Type B pancreatic cell (in vitro differentiated cells): ENCODE measurements at places on chromosomes 11 and 22. TPM values are rescaled to one million over a fixed set of nuclear protein-coding genes. Genes with fewer than 3 reads are reported as not detected.

NCF4 gene
- 0.59 TPM in 1 of 2 replicates, not detected in the other for total RNA-seq

MOGAT2 gene
- total RNA-seq: 1.2 and 2.2 TPM in 2 replicates

OR51B4 gene
- total RNA-seq: not detected in 2 replicates

DNA sequence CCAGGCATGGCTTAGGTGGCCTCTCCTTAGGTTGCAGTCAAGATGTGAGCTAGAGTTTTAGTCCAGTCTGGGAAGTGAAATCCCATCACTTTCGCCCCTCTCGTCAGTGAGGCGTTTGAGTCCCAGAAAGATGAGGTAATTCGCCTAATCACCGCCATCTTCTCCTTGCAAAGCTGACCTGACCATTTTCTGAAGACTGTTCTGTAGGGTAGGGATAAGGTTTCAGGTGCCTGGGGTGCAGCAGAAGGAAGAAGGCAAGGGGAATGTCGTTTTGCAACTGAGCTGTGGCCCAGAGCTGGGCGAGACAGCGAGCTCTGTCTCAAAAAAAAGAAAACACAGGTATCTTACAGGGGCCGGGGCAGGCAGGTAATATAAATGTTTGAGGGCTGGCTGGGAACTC lies 61.7 kb upstream of the CECR2 start:
- H3K4me3 ChIP-seq: peak overlapping the region; percentile 76
- peak overlapping the region; percentile 96 for H3K27ac ChIP-seq
- no peaks in the 10 kb centered on the region for H3K36me3 ChIP-seq
- no peak for DNase-seq
- H3K4me1 ChIP-seq: peaks cover 6% of the 10 kb centered on the region

- no peaks in the 10 kb centered on the region for H3K27me3 ChIP-seq
- no peaks in the 10 kb centered on the region for H3K4me1 ChIP-seq
- no peak for DNase-seq
- H3K27ac ChIP-seq: no peak overlapping the region
- no peaks in the 10 kb centered on the region for H3K36me3 ChIP-seq
- H3K4me3 ChIP-seq: no peak overlapping the region
Measured at GRCh38 chr11:89203814-89204213, 26.1 kb downstream of the TYR start.

GRCh38 chr22:50733521-50734342 lies 4.3 kb upstream of the ACR start:
- peak; percentile 65 for DNase-seq
- H3K4me1 ChIP-seq: peaks cover 9% of the 10 kb centered on the region
- no peak overlapping the region for H3K4me3 ChIP-seq
- no peaks in the 10 kb centered on the region for H3K36me3 ChIP-seq
- H3K27ac ChIP-seq: no peak overlapping the region

DNA sequence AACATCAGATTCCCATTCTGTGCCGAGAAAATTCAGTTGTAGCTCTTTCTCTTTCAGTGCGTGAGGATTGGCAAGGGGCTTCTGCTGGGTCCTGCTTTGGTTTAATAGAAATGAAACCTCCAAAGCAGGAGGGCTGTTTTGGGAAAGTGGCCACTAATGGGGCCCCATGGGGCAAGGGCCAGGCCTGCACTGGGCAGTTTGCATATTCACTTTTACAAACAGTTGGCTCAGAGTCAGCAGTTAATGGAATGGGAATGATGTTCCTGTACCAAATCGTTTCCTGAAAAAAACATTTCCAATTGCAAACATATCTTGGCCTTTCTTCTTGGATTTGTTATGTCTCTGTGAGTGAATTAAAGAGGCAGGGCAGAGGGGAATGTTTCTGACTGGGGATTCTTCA lies 92.1 kb downstream of the PARVA start:
- peaks cover 17% of the 10 kb centered on the region for H3K4me1 ChIP-seq
- H3K4me3 ChIP-seq: no peak overlapping the region
- peak overlapping the region; percentile 35 for H3K27ac ChIP-seq

DNA sequence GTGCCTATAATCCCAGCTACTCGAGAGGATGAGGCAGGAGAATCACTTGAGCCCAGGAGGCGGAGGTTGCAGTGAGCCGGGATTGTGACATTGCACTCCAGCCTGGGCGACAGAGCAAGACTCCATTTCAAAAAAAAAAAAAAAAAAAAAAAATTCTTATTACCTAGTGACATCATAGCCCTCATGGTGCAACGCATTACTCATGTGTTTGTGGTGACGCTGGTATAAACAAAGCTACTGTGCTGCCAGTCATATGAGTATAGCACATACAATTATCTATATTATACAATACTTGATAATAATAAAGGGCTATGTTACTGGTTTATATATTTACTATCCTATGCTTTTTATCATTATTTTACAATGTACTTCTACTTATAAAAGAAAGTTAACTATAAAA lies 41.2 kb downstream of the OR2AT4 start:
- H3K36me3 ChIP-seq: no peaks in the 10 kb centered on the region
- H3K27ac ChIP-seq: no peak overlapping the region
- no peak overlapping the region for H3K4me3 ChIP-seq
- H3K4me1 ChIP-seq: no peaks in the 10 kb centered on the region

DNA sequence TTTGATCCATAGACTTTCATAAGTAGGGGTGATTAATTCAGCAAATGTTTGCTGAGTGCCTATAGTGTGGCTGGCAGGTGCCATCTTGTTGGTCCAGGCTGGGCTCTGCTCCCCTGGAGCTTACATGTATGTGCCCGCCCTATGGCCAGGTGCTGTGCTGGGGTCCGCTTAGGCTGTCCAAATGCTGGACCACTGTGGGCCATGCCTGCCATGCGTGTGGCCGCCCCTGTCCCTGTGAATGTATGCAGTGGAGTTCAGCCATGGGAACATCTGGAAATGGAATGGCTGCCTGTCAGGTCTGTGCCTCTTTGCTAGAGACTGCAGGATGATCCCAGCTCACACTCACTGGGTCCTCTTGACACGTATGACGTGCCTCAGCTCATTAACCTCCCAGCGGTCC lies 594.6 kb downstream of the TBC1D22A start:
- no peak overlapping the region for H3K4me3 ChIP-seq
- H3K36me3 ChIP-seq: no peaks in the 10 kb centered on the region
- no peaks in the 10 kb centered on the region for H3K4me1 ChIP-seq
- peak; percentile 39 for DNase-seq
- H3K27ac ChIP-seq: no peak overlapping the region
